ENCODE measurements at places on chromosomes 1 and 21.

DNA sequence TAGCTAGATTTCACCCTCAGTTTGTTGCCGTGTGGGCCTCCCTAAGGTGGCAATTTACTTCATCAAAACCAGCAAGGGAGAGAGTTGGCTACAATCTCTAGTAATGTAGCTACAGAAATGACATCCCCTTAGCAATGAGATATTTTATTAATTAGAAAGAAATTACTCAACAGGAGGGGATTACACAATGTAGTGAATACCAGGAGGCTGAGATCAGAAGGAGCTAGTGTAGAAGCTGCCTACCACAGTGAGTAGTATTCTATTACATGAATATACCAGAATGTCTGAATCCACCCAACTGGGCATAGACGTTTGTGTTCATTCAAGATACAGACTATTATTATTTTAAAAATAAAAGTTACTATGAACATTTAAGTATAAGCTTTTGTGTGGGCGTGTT lies 868.2 kb upstream of the CXADR start:
- peak; percentile 6 for DNase-seq

DNA sequence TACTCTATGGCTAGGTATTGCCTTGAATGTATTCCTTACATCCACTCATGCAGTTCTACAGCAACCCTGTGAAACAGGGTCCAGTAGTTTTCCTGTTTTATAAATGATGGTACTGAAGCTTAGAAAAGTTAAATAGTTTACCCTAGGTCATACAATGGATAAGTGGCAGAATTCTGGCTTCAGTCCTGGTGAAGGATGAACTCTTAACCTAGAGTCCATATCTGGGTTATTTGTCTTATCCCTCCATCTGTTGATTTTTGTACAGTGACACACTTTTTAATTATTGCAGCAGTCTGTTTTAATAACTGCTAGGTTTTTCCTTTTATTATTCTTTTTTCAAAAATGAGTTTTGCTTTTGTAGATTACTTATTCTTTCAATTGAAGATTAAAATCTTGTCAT lies 263.9 kb downstream of the DNM3 start:
- no peak for DNase-seq

DNA sequence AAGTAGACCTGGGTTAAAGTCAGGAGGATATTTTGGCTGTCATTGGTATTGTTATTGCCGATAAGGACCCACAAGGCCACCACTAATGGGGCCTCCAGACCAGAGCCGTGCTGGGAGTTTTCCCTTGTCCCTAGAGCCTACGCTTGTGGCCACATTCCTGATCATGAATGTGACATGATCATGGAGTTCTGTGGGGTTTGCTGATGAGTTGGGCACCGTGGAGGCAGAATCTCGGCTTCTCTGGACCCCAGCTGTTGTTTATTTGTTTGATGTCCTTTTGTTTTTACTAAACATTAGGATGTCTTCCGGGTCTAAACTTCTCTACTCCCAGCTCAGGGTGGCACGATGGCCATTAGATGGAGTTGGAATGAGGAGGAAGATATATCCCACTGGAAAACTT lies 74.9 kb upstream of the TMPRSS2 start:
- no peak for DNase-seq

GRCh38 chr21:22438428-22439086 lies 1440.3 kb downstream of the NCAM2 start:
- DNase-seq = no peak

- DNase-seq = no peak
Measured at GRCh38 chr1:186670297-186671135, 9.7 kb downstream of the PTGS2 start.

DNA sequence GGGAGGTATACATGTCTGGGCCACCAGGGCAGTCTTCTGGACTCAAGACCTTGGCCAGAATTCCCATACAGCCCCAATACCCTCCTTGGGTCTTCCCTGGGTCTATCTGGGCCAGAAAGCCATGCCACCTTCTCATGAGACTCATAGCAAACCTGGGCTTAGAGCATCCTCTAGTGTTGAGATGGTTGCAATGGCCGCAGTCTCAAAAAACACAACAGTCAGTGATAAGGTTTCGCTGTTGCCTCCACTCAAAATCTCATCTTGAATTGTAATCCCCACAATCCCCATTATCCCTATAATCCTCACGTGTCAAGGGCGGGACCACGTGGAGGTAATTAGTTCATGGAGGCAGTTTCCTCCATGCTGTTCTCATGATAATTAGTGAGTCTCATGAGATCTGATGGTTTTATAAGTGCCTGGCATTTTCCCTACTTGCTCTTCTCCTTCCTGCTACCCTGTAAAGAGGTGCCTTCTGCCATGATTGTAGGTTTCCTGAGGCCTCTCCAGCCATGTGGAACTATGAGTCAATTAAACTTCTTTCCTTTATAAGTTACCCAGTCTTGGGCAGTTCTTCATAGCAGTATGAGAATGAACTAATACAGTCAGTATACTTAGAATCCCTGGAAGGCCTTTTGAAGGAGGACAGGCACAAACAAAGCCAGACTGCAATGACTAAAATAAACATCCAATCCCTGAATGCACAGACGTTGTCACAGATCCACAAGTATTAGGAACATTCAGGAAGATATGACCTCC lies 77.0 kb downstream of the CTH start:
- DNase-seq = peak; percentile 32

DNA sequence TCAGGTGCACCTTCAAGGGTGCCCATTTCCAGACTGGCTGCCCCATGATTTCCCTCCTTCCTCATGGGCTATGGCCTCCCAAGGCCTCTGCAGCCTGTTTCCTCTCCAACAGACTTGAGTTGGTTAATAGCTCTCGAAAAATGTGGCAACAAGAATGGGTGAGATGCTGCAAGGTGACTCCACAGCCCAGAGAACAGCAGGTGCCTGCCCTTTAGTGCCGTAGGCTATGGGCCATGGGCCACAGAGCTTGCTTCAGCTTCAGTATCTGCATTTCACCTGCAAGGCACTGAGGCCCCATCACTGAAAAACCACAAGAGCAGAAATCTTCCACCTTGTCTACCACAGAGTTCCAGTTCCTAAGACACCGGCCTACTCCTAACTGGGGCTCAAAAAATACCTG lies 122.0 kb downstream of the ETS2 start:
- no peak for DNase-seq

- DNase-seq = no peak
Measured at GRCh38 chr1:36729716-36730510, 247.2 kb upstream of the CSF3R start.

- no peak for DNase-seq
Measured at GRCh38 chr1:103546496-103546895, 21.0 kb downstream of the RNPC3 start.

DNA sequence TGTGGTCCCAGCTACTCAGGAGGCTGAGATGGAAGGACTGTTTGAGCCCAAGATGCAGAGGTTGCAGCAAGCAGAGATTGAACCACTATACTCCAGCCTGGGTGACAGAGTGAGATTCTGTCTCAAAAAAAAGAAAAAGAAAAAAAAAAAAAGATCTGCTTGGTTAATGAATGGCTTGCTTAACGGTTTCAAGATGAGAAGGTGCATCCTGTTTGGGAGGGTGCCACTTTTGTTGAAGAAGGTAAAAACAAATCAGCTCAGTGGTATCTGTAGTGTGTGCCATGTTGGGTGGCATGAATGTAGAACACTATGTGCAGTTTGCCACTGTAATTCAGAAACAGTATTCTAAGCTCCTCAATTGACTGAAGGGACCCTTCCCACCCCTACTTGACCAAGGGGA lies 94.9 kb upstream of the ETV3 start:
- no peak for DNase-seq

- peak; percentile 73 for DNase-seq
Measured at GRCh38 chr1:198641501-198641900, 2.7 kb downstream of the PTPRC start.

GRCh38 chr1:232271991-232272589 lies 357.8 kb downstream of the SIPA1L2 start:
- peak; percentile 77 for DNase-seq

DNA sequence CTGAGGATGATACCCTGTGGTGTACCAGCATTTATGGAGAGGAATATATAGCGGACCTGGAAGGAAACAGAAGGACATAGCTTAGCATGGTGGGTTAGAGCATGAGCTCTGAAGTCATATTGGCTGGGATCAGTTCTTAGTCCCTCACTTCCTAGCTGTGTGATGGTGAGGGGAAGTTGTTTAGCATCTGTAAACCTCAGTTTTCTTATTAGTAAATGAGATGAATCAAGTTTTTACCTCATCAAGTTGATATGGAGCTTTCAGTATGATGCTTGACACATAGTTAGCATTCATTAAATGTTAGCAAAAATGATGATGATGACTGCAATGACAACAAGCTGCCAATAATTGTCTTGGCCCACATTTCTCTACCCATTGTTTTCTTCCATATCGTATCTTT lies 84.8 kb downstream of the NEK7 start:
- no peak for DNase-seq

GRCh38 chr21:14977814-14978213 lies 87.0 kb downstream of the NRIP1 start:
- DNase-seq = no peak

GRCh38 chr21:26389971-26390641 lies 183.0 kb downstream of the CYYR1 start:
- DNase-seq = peak; percentile 86

DNA sequence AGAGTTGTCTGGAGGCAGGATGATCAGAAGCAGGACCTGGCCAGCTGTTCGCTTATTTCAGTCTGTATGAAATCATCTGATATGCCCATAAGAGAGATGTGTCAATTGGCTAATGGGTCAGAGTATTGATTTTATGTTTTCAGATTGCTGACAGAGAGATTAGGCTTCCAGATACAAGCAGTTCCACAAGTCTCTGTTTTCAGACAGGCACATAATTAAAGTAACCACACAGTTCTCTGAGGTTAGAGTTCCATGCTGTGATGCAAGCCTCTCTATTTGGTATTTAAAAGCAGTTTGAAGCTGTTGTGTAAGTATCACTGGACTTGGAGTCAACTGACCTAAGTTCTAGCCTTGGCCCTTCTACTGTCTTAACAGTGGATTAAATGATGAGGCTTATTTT lies 50.1 kb downstream of the ATF6 start:
- no peak for DNase-seq

DNA sequence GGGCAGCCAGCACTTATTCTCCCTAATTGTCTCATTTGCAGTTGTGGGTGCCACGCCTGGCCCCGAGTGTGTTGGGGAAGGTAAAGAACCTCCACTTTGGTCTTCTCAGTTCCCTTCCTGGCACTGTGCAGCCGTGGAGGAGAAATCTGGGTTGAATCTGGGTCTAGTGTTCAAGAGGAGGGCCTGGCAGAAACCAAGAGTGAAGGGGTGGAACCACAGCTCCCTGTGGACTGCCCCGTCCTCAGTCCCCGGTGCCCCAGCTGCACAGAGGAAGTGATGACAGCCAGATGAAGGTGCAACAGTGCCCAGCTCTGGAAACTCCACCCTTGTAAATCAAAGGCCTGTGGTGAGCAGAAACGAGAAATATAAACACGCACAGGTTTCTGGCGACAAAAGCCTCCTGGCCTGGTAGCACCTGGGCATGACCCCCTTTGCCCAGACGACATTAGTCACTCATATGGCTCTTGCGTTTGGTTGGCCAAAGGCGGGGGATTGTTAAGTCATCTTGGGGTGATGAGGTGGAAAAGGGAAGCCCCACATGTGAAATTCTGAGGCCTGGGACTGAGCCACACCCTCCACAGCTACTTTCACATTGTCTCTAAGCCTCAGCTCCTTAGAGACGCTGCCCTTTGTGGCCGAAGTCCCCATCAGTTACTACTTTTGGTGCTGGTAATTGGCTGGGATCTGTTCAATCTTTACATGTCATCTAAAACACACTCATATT lies 4.2 kb upstream of the ECE1 start:
- DNase-seq = no peak

DNA sequence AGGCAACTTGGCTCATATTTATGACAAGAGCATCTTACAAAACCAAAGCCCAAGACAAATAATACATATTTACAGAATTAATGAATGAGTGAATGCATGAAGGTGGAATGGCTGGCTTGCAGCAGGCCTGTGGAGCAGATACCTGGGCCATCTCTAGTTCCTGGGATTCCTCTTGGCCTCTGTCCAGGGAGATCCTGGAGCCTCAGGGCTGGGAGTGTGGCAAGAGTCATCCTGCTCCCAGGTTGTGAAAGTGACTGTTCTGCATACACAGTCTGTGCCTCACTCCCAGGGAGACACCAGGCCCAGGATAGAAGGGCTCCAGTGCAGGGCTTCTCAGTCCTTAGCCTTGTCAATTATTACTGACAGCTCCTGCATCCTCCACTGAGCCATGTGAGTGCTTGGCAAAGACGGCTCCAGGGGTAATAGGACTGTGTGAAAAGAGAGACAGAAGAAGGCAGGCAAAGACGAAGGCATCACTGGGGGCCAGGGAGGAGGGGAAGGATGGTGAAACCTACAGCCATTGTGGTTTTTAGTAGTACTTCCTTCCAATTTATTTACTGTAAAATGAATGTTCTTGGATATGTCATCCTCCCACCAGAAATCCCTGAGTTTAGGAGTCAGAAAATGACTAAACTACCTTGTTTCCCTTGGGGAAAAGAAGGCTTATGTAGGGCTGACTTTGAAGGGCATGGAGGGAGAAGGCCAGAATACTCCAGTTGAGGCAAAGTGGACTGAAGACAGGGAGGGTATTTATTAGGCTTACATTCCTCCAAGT lies 14.3 kb upstream of the KPRP start:
- DNase-seq = no peak

- no peak for DNase-seq
Measured at GRCh38 chr1:17711577-17711910, 43.6 kb upstream of the ACTL8 start.

DNA sequence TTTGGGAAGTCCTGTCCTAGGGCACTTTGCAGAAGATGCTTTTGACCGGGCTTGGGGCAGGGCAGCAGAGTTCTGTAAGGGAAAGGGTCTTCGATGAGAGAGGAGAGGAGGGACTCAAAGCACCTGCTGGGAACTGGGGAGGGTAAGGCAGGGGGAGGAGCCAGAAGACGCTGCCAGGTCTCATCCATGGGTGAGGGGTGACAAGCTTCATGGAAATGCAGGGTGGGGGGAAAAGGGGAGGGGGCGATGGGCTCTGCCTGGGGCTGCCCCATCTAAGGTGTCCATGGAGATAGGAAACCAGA lies 20.9 kb upstream of the C2CD2 start:
- no peak for DNase-seq
